ENCODE measurements at places on chromosomes 6 and 20. TPM values are rescaled to one million over a fixed set of nuclear protein-coding genes. Genes with fewer than 3 reads are reported as not detected.

SLC13A3 gene
- total RNA-seq, result 5.7 TPM

DNA sequence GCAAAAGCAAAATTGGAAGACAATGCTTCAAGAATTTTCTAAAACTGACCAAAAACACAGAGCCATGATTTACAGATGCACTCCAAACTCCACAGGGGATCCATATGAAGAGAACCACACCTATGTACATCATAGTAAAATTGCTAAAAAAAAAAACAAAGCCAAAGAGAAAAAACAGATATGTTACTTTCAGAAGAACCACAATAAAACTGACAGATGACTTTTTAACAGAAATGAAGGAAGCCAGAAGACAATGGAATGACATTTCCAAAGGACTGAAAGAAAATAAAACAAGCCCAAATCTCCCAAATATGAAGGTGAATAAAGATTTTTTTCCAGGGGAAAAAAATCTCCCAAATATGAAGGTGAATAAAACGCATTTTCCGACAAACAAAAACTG lies 17.5 kb downstream of the TRERF1 start:
- no peak overlapping the region for H3K27ac ChIP-seq
- no peak overlapping the region for H3K4me3 ChIP-seq
- DNase-seq, result no peak

- no peaks in the 10 kb centered on the region for H3K4me1 ChIP-seq
- H3K36me3 ChIP-seq, result no peaks in the 10 kb centered on the region
- no peaks in the 10 kb centered on the region for H3K27me3 ChIP-seq
- no peak overlapping the region for H3K4me3 ChIP-seq
- H3K27ac ChIP-seq, result no peak overlapping the region
Measured at GRCh38 chr20:46331611-46332361, 23.5 kb upstream of the CDH22 start.

GRCh38 chr6:87799651-87800050 lies 97.6 kb upstream of the AKIRIN2 start:
- H3K36me3 ChIP-seq, result no peaks in the 10 kb centered on the region
- H3K4me1 ChIP-seq, result no peaks in the 10 kb centered on the region
- DNase-seq, result no peak
- H3K4me3 ChIP-seq, result no peak overlapping the region

DNA sequence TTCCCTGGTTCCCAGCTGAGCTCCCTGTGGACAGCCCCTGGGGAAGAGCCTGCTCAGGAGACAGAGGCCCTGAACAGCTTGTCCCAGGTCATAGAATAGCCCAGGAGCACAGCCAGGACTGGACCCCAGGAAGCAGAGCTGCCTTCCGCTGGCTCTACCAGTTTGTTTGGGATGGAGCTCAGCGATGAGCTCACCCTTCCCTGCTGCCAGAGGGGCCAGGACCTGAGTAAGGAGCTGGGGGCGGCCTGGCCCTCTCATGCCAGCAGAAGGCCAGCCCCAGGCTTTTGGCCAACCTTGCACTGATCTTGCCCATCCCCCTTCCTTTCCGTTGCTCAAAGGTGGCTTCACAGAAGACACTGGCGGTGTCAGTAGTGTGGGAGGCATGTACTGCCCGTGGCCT lies 17.5 kb downstream of the MMP24OS start:
- no peak for DNase-seq
- no peak overlapping the region for H3K27ac ChIP-seq
- no peaks in the 10 kb centered on the region for H3K4me1 ChIP-seq

DNA sequence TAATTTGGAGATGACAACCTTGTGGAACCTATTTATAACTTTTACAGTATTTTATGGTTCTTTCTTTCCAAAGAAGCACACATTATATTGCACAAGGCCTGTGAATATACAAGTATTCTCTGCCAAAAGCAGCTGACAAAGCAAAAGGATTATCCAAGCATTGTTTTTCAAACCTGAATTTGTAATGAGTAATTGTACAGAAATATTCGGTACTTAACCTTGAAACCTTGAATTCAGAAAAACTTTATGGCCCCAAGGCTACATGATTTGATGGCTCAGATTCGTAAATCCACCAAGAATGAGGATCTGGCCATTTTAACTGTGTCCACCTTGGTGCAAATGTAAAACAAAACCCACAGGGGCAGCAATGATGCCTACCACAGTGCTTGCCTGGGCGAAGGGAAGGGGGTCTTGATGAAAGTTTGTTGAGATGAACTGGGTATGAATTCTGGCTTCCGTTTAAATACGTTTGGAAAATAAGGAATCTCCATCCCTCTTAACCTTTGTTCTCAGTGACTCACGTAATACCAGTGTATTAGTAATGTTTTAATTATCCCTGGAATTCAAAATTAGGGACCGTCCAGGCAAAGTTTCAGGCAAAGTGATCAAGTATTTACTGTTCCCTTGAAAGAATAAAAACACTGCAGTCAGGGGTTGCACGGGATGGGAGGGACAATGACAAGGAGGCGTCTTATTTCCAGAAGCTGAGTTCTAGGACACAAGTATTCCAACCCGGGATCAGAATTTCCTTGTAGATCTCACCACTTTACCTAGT lies 2.7 kb upstream of the RBM24 start:
- H3K27ac ChIP-seq, result no peak overlapping the region
- no peaks in the 10 kb centered on the region for H3K27me3 ChIP-seq
- H3K4me1 ChIP-seq, result peaks cover 4% of the 10 kb centered on the region

GRCh38 chr20:34473262-34473883 lies 42.8 kb upstream of the DYNLRB1 start:
- DNase-seq, result no peak
- no peaks in the 10 kb centered on the region for H3K36me3 ChIP-seq
- H3K4me1 ChIP-seq, result peaks cover 2% of the 10 kb centered on the region
- no peaks in the 10 kb centered on the region for H3K27me3 ChIP-seq
- H3K4me3 ChIP-seq, result no peak overlapping the region
- H3K27ac ChIP-seq, result no peak overlapping the region

DNA sequence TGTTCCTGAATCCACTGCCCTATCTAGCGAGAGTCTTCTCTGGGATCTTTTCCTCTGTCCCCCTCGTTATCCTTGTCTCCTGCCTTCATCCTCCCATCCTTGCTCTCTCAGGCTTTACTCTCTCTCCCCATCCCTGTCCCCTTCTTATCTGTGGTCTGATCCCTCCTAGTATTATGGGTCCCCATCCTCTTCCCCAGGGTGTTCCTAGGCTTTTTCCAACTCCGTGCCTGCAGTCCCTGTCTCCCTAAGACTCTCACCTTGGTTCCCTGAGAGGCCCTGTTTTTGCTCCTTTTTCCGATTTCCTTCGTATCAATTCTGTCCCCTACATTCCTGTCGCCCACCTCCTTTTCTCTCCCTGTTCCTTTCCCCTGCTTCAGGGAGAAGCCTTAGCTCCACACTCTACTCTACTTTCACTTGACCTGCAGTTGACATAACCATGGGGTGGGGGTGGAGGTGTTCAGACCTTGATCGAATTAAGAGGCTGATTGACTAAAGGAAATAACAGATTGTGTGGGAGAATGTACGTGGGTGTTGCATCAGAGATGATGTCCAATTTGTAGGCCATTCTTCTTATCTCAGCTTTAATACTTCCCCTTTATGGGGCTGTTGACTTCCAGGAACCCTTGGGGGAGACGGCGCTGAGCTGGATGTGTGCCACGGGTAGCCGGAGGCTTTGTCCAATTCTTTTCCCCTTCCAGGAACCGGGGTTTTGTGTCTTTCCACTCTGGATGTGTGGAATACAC lies 905 bp downstream of the PPARD start:
- H3K27me3 ChIP-seq, result no peaks in the 10 kb centered on the region
- peak overlapping the region; percentile 67 for H3K4me3 ChIP-seq
- no peaks in the 10 kb centered on the region for H3K36me3 ChIP-seq
- peak; percentile 72 for DNase-seq
- H3K4me1 ChIP-seq, result peaks cover 2% of the 10 kb centered on the region

DNA sequence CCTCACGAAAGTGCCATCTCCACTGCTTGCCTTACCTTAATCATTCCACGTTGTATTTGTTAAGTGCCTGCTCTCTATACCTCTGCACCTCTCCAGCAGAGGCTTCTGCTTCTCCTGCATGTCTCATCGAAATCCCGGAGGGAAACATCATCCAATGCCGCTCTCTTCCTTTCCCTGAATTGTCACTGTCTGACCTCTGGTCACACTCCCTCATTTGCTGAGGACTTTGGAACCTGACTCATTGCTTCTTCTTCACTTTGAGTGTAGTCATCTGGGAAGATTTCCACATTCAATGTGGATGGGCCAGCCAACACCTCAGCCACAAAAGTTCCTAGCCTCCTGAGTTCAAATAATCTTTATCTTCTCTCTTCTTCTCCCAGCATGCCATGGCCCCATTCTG lies 78.9 kb upstream of the BEND6 start:
- H3K36me3 ChIP-seq, result no peaks in the 10 kb centered on the region
- no peak overlapping the region for H3K27ac ChIP-seq
- no peak for DNase-seq
- no peaks in the 10 kb centered on the region for H3K4me1 ChIP-seq
- H3K4me3 ChIP-seq, result no peak overlapping the region

DNA sequence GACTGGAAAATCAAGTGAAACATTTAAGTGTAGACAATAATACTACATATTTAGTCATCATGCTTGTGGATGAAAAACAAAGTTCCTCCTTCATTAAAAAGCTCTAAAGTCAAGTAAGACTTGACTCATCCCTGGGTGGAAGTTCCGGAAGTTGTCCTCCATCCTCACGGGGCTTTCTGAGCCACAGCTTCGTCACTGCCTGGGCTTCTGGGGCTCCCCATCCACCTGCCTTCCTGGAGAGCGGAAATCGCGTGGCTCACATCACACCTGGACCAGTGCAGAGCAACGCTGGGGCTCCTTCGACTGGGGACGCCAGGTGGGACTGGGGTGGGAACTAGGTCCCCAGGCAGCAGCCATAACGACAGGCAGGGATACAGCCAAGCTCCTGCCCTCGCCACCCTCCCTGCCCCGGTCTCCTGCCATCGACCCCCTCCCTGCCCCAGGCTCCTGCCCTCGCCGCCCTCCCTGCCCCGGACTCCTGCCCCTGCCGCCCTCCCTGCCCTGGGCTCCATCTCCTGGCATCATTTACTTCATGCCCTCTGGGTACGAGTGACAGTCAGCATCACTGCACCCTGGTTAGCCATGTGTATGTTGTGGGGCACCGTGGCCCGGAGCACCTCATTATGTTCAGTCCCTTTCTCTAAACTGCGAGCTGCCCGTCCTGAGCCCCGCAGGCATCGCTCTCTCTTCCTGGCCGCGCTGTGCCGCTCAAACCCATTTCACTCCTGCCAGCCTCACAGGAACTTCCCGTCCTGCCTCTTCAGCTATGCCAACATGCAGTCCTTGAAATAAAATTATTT lies 12.9 kb downstream of the THBS2 start:
- no peak for DNase-seq
- H3K4me3 ChIP-seq, result no peak overlapping the region
- H3K27ac ChIP-seq, result no peak overlapping the region
- H3K4me1 ChIP-seq, result no peaks in the 10 kb centered on the region
- no peaks in the 10 kb centered on the region for H3K27me3 ChIP-seq

DNA sequence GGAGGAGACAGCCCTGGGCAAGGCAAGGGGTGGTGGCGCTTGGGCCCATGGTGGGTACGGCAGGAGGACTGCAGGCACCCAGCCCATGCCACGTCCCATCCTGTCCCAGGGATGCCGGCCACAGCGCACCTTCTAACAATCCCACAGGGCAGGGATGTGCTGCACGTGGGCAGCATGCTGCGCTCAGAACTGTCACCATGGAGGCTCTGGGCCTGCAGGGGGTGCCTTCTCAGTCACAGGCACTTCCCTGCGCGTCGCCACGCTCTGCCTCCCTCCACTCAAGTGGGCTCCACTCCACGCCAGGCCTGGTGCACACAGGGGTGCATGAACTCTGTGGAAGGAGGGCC lies 2.4 kb downstream of the CABLES2 start:
- H3K27ac ChIP-seq, result no peak overlapping the region
- H3K36me3 ChIP-seq, result no peaks in the 10 kb centered on the region
- no peak for DNase-seq
- peaks cover 13% of the 10 kb centered on the region for H3K4me1 ChIP-seq
- no peaks in the 10 kb centered on the region for H3K27me3 ChIP-seq
- H3K4me3 ChIP-seq, result no peak overlapping the region

DNA sequence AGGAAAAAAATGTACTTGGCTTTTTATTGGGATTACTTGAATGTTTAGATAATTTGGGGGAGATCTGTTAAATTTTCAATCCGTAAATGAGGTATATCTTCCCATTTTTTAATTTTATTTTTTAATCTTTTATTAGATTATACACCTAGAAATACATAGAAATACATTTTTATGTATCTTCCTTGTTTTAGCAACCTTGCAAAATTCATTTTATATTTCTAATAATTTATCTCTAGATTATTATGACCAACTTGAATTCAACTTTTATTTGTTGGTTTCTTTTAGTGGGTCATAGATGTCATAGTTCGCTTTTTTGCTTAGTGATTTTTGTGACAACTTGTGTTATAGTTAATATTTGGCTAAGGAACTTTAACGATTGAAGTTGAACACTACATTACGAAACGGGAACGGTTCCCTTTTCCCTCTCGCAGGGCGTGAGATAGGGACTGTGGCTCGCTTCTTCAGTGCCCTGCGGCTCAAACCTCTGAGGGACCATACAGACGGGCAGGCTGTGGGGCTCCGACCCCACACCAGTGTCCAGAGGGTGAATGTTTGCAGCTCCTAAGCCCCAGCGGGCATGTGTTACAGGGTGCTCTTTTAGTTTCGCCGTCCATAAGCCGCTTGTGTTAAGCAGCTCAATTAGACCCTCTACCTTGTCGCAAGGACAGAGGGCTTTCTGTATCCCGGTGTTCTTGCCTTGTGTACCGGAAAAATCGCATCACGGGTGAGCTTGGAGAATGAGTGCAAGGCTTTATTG lies 53.8 kb downstream of the PRND start:
- H3K36me3 ChIP-seq, result no peaks in the 10 kb centered on the region
- no peaks in the 10 kb centered on the region for H3K4me1 ChIP-seq
- no peaks in the 10 kb centered on the region for H3K27me3 ChIP-seq
- no peak for DNase-seq
- H3K27ac ChIP-seq, result no peak overlapping the region

Data from ovary (tissue), 10 donors.